ENCODE measurements at places on chromosomes 13 and 19. TPM values are rescaled to one million over a fixed set of nuclear protein-coding genes. Genes with fewer than 3 reads are reported as not detected.

- DNase-seq = peak; percentile 71
Measured at GRCh38 chr19:7705387-7706187, 3.7 kb upstream of the FCER2 start.

DNA sequence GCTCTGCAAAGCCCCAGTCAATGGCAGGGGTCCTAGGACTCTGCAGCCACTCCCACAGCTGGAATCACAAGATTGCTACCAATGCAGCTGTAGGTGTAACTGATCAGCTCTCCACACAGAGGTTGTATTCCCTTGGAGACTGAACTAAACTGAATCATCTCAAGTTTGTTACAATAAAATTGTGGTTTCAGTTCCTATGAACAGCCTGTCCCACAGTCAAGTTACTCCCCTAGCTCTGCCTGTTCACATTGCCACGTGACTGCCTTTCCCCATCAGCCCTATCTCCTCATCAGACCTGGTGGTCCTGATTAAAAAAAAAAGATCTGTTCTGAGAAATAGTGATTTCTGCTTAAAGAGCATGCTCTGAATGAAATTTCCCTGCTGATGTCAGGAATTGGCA is 287.9 kb upstream of the NBEA start:
- DNase-seq = no peak

DNA sequence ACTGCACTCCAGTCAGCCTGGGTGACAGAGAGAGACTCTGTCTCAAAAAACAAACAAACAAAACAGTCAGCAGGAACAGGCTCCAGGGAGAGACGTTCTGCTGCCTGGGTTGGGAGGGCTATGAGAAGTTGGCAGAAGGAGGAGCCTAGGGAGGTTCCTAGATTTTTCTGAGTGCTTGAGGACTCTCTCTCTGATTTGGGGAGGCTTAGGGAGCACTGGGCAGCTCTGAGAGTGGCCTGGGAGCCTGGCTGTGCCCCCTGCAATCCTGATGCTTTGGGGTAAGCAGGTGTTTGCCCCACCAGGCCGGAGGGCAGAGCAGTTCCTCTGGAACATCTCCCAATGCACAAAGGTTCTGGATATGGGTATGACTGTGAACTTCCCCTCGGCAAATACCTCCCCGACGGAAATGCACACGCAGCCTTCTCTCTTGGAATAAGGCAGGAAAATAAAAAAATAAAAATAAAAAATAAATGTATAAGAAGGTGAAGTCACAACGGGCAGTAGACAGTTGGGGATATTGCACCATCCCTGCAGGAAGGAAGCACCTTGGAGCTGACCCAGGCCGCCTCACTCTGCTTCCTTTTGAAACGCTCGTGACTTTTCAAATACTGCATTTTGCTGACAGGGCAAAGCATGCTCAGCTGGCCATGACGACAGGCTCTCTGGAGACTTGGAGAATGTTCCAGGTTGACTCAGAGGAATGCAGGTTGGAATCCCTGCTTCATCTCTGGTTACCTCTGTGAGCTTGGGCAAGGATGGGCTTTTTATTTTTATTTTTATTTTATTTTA is 26.5 kb upstream of the HOMER3 start:
- no peak for DNase-seq

DNA sequence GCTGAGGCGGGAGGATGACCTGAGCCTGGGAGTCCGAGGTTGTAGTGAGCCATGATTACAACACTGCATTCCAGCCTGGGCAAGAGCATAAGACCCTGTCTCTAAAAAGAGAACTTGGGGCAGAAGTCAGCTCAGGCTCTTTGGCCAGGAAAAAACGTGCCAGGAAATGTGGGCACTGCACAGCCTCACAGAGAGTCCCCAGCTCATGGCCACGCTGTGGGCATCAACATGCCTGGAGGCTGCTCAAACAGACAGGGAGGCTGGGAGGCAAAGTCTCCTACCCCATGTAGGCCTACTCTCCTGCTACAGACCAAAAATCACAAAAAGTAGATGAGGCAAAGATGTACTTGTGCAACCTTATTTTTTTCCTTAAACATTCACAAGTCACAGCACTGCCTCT is 49.4 kb downstream of the PEPD start:
- DNase-seq = no peak

DNA sequence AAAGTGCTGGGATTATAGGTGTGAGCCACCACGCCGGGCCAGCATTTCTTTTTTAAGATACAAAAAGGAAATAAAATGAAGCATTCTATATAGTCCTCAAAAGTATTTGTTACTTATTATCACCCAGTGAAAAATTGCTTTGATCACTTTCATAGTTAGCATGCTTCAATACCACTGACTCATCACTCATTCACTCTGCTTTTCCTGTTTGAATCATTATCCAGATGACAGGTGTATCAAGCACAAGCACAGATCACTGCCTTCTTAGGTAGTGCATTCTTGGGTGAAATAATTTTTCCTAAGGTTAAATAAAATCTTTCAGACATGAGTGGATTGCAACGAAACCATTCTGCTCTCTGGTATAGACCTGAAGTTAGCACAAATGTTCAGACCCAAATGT is 35.8 kb upstream of the SPART start:
- DNase-seq = no peak

DNA sequence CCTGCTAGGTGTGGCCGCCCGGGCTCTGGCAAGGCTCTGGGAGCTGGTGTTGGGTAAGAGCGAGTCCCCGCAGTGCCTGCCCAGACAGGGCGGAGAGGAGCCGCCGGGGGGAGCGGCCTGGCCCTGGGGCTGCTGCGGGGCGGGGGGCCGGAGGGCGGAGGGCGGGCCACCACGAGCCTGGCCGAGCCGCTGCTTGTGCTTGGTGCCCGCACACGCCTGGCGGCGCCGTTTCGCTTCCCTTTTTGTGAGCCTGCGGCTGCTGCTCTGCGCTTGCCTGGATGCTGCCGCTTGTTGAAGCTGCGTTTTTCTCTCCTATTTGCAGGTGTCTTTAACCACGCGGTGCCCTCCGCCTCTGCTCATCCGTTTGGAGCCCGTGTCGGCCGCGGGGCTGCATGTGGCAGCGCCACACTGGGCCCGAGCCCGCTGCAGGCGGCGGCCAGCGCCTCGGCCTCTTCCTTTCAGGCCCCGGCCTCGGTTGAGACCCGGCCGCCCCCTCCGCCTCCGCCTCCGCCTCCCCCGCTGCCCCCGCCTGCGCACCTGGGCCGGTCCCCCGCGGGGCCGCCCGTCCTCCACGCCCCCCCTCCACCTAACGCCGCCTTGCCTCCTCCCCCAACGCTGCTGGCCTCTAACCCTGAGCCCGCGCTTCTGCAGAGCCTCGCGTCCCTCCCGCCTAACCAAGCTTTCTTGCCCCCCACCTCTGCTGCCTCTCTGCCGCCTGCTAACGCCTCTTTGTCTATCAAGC is 8.5 kb downstream of the PLEKHJ1 start:
- DNase-seq = peak; percentile 99

- no peak for DNase-seq
Measured at GRCh38 chr19:33683881-33684537, 62.3 kb downstream of the CHST8 start.

GRCh38 chr13:111898956-111899713 is 167.8 kb upstream of the SOX1 start:
- no peak for DNase-seq

DNA sequence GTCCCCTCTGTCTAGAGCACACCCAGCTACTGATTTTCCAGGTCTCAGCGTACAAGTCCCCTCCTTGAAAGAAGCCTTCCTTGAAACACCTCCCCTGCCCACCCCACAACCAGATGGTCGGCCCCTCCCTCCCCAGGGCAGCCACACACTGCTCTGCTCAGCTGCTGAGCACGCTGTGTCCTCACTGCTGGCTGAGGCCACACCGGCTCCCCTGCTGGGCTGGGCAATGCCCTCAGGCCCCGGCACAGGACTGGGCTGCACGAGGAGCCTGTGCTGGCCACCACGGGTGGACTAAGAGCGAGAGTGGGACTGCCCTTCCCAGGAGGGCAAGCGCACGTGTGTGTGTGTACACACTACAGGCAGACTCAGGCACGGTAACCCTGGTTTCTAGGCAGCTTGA is 11.8 kb upstream of the RSPH6A start:
- DNase-seq = no peak

- no peak for DNase-seq
Measured at GRCh38 chr13:85993567-85993966, 194.3 kb upstream of the SLITRK6 start.

DNA sequence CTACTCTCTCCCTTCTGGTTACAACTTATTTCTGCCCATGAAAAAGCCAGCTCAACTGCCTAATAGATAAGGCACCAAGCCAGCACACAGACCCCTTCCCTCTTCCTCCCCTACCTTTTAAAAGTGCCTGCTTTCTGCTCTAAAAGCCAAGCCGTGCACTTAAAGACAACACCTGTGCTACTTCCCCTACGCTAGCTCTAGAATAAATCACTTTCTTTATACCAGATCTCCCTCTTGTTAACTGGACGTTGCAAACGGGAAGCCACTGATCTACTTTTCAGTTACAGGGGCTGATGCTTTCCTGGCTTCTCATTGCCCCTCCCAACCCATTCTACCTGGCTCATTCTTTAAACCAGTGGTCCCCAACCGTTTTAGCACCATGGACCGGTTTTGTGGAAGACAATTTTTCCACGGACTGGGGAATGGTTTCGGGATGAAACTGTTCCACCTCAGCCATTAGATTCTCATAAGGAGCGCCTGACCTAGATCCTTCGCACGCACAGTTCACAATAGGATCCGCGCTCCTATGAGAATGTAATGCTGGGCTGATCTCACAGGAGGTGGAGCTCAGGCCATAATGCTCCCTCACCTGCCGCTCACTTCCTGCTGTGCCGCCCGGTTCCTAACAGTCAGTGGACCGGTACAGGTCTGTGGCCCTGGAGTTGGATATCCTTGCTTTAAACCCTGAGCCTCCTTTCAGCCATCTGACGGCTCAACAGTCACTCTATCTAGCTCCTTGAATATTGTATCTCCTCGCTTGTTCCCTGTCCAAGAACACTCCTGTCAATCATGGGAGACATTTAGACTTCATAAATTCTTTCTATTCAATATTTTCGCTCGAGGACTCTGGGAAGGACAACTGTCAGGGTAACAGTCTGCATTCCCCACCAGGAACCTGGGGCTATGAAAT is 841 bp upstream of the ZNF223 start:
- DNase-seq = no peak

DNA sequence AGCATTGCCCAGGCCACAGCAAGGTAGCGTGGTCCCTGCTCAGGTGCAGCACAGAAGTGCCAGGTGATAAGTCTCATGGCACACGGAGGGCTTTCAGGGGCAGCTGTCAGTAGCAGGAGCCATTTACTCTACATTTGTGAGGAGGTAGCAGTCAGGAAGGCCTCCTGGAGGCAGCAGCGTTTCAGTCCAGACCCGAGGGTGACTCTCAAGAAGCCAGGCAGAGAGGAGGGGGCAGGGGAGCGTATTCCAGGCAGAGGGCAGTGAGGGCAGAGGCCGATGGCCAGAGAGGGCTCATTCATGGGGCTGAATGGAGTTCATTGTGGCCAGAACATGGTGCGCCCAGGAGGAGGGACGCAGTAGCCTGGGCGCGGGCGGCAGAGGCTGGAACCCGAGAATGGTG is 8.9 kb downstream of the PIAS4 start:
- DNase-seq = no peak

DNA sequence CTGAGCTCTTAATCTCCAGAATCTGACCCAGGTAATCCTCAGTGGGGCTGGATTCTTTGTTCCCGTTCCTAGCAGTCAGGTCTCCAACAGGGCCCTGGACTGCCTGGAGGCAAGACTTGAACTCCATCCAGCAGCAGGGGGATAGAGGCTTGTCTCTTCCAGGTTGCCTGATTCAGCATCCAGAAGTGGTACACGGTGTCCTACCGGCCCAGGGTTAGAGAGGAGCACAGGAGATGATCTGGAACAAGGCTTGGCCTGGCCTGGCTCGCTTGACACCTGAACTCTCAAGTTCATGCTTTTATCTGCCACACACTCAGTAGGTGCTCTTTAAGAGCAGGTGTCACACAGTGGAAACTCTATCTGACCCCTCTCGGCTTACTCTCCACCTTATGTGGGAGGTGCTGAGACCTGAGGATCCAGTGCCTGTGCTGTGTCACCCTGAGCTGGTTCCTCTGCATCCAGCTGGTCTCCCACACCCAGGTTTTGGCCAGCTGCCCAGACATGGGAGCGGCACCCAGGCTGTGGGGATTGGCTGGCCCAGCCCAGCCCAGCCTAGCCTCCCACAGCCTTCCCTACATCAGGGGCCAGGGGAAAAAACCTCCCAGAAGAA is at the start of gene CYP4F3:
CYP4F3 (plus strand) TSS at position 604 of the 610 bp plus-strand sequence. CDS start 519 bp downstream, outside the sequence.
- DNase-seq = no peak

- peak; percentile 69 for DNase-seq
Measured at GRCh38 chr19:42469311-42470235, 26.8 kb upstream of the CXCL17 start.

DNA sequence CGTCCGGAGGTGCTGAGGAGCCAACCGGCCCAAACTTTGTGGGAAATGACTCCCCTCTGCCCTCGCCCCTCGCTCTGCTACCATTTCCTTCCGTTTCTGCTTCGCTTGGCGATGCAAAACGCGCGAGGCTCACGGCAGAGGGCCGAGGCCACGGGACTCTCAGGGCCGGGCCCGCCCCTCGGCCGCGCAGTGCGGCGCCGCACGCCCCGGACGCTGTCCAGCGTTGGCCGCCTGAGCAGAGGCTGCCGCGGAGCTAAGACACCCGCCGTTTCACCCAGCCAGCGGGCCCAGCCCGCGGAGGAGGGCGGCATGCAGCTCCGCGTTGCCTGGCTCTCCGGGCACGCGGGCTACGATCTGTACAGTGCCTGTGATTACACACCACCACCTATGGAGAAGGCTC is 2.1 kb upstream of the ZNF578 start:
- DNase-seq = no peak

- DNase-seq = no peak
Measured at GRCh38 chr13:47170971-47171370, 274.1 kb upstream of the HTR2A start.

- DNase-seq = no peak
Measured at GRCh38 chr19:3289971-3290569, 65.6 kb downstream of the CELF5 start.

DNA sequence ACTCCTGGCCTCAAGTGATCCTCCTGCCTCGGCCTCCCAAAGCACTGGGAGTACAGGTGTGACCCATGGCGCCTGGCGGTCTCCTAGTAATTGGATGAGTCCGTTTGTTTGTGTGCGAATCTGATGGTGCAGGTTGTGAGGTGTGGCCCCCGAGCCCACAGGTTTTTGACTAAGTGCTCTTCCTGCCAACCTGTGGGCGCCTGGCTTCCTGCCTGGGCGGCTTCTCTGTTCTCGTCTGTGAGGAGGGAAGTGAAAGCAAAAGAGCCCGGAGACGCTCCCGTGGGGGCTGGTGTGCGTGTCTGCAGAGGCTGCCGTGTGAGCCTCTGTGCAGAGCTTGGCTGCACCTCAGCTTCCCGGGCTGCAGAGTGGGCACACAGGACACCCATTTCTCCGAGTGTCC is 10.0 kb downstream of the ARHGAP45 start:
- peak; percentile 96 for DNase-seq

- no peak for DNase-seq
Measured at GRCh38 chr19:31167690-31168089, 181.5 kb downstream of the TSHZ3 start.

GRCh38 chr19:19654441-19654840 is 9.0 kb downstream of the ATP13A1 start:
- no peak for DNase-seq

- DNase-seq = no peak
Measured at GRCh38 chr19:29299416-29300380, 86.7 kb upstream of the UQCRFS1 start.

Gene ZNF625
- 10.0 TPM for total RNA-seq

Gene FCAR
- total RNA-seq = not detected

Gene CPB2
- total RNA-seq = not detected

Gene MTUS2
- 9.8 TPM for total RNA-seq

Gene ZNF528
- total RNA-seq = 0.27 TPM

Gene KLK7
- total RNA-seq = not detected

Gene FUT3
- not detected for total RNA-seq

Gene IQCN
- 1.1 TPM for total RNA-seq

Gene C5AR2
- 2.6 TPM for total RNA-seq

Gene CEACAM4
- not detected for total RNA-seq

Measured in OCI-LY7 (cell line).